Left colon (tissue), 2 donors: ENCODE measurements at places on chromosomes 4 and X.

GRCh38 chr4:101197350-101197749 lies 150.0 kb downstream of the PPP3CA start:
- no peak for DNase-seq

- DNase-seq = no peak
Observed at GRCh38 chrX:66914080-66914479, 275.2 kb upstream of the EDA2R start.

- DNase-seq = no peak
Observed at GRCh38 chr4:47474799-47475198, 10.3 kb upstream of the ATP10D start.

DNA sequence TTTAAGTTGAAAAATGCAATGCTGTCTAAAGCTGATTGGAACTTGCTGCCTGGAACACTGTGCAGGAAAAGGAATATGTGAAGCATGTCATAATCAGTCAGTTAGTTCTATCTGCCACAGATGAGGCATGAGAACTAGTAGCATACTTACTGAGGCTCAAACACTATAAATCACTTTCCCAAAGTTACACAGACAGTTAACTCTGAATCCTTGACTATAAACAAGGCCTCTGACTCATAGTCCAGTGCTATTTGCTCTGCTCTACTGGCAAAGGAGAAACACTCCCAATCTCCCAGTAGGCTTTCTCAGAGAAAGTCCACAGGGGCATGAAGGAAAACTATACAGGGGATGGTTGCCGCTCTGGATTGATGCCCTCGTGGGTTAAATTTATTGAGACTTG lies 2078.4 kb upstream of the TENM3 start:
- no peak for DNase-seq

DNA sequence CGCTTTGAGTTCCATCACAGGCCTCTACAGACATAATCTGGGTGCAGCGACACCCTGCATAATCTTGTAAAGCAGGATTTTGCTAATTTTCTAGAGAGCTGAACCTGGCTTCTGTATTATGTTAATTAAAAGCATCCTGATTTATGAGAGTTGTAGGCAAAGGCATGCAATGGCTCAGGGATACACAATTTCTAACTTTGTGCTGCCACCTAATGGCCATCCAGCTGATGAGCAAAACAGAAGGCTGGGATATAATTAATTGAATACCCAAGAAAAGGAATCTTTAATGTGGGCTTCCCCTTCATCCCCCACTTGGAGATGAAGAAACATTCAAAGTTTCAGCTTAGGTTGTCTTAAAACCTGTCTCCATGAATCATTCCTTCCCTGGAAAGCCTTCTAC lies 78.1 kb downstream of the BMP15 start:
- DNase-seq = peak; percentile 21
